ENCODE measurements at places on chromosomes 12 and 14.

GRCh38 chr12:4223273-4223845 is 50.2 kb upstream of the CCND2 start:
- DNase-seq: no peak

GRCh38 chr14:57671021-57671420 is 177.4 kb upstream of the CCDC198 start:
- no peak for DNase-seq

DNA sequence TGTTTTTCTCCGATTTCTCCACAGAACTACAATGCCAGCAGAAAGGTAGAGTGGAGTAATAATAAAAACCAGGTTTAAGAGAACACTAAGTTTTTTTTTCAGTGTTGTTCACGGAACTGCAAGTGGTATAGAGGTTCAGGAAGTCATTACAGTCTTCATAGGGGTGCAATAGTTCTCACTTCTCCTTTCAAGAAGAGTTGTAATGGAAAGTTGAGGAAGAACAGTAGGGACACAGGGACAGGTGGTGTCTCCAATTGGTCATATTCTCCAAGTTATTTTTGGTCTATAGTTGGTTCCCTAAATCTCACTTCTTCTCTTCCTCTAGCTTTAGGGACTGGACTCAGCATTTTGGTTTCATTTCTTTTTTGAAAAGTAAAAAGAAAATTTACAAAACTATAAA is 894.0 kb downstream of the NRXN3 start:
- no peak for DNase-seq

DNA sequence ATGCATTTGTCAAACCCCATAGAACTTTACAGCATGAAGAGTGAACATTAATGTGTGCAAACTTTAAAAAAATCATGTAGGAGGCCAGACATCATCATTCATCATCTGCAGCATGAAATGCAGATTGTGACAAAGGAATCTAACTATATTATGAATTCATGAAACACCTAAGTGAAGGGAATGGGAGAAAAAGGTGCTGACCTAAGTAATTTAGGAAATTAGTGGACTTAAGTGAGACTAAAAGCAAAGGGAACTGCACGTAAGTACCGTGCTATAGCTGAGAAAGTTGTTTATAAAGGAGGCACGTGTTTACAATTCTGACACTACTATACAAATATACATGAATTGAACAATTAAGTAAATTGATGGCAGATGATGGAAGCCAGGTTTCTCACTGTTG is 37.6 kb upstream of the JDP2 start:
- DNase-seq: no peak

DNA sequence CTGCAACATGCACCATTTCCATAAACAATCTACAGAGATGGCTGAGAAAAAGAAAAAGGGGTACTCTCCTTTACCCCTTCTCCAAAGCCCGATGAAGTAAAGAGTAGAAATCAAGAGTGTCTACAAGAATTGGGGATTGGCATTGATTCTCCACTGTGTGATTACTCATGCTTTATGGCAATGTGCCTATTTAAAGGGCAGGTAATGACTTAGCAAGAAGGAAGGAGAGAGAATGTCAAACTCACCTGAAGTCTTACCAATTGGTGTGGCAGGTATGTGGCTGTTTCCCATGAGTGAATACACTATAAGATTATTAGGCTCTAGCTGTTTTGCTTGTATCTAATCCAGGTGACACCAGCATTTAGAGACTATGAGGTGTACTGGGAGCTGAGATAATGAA is 275.3 kb downstream of the CCER1 start:
- DNase-seq: no peak
